ENCODE measurements at places on chromosomes 5 and 9.

- no peak overlapping the region for H3K27ac ChIP-seq
- H3K4me3 ChIP-seq, result no peak overlapping the region
- H3K27me3 ChIP-seq, result no peaks in the 10 kb centered on the region
- H3K4me1 ChIP-seq, result no peaks in the 10 kb centered on the region
Measured at GRCh38 chr5:73994963-73995362, 369.0 kb downstream of the ARHGEF28 start.

DNA sequence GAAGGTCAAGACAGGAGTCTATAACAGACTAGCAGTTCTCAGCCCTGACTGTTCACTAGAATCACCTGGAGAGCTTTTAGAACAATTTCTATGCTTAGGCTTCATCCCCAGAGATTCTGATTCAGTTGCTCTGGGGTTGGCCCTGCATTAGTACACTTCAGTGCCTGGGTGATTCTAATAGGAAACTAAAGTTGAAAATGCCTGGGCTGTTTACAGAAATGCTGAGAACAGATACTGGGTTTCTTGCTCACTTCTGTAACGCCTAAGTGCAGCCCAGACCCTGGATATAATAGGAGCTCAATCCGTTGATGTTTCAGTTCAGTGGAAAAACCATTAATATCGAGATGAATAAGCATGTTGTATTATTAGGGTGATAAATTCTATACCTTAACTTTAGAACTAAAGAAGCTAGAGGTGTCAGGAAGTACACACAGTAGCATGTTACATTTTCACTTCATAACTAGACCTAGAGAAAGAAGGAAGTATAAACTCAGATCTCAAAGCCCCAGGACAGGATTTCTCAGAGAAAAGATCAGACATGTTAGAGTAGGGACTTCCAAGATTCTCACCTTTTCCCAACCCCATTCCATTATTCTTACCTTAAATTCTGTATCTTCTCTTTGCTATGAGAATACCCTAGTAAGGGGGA lies 20.4 kb downstream of the HAVCR2 start:
- DNase-seq, result no peak
- H3K36me3 ChIP-seq, result no peaks in the 10 kb centered on the region
- H3K27ac ChIP-seq, result no peak overlapping the region
- H3K4me3 ChIP-seq, result no peak overlapping the region
- H3K4me1 ChIP-seq, result no peaks in the 10 kb centered on the region

DNA sequence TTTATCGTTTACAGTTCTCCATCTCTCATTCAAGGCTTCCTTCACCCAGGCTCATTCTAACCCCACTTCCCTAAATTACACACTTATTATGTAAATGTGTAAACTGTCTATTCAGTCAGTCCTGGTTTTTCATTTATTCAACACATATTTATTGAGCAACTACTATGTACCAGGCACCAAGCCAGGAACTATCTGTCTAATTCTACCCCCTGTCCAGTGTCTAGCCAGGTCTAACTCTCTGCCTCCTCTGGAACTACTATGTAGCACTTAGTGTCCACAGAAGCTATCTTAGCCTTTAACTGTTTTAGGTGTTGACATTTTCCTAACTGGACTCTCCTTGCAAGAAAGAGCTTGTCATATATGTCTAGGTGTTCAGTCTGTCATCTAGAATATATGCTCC lies 56.5 kb downstream of the PDE4D start:
- H3K27me3 ChIP-seq, result no peaks in the 10 kb centered on the region
- no peaks in the 10 kb centered on the region for H3K36me3 ChIP-seq
- H3K4me3 ChIP-seq, result no peak overlapping the region
- H3K4me1 ChIP-seq, result no peaks in the 10 kb centered on the region

DNA sequence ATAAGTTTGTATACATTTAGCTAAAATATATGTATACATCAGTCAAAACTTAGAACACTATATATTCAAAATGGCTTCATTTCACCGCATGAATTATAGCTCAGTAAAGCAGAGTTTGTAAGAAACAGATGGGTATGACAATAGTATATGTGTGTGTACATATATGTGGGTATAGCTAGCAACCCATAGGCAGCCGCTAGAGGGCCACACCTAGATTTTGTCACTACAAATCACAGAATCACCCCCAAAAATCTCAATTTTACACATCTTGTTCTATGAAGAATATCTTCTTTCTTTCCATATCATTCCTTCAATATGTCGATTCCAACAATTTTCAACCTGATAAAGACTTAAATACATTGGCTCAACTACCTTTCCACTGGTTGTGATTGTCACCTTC lies 357.8 kb upstream of the CCNG1 start:
- no peaks in the 10 kb centered on the region for H3K4me1 ChIP-seq
- H3K4me3 ChIP-seq, result no peak overlapping the region
- H3K27me3 ChIP-seq, result no peaks in the 10 kb centered on the region
- DNase-seq, result no peak

Measured in testis (tissue), 5 donors.